Fibroblast of the aortic adventitia (primary cell): ENCODE measurements at places on chromosomes 5 and 9. TPM values are rescaled to one million over a fixed set of nuclear protein-coding genes. Genes with fewer than 3 reads are reported as not detected.
A peak's percentile ranks its signal among the peaks of the same experiment; 100 is the strongest.

DNA sequence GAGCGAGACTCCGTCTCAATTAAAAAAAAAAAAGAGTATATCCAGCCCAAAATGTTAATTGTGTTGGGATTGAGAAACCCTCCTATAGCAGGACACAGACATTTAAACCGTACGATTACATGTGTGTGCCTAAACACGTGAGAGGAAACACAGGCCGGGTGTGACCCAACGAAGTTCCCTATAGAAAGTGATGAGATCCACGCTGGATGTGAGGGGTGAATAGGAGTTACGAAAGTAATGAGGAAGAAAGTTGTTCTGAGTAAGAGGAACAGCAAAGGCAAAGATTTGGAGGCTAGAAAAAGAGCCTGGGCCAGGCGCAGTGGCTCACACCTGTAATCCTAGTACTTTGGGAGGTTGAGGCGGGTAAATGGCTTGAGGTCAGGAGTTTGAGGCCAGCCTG, 13.6 kb downstream of the NAIF1 start:
- no peak for DNase-seq

DNA sequence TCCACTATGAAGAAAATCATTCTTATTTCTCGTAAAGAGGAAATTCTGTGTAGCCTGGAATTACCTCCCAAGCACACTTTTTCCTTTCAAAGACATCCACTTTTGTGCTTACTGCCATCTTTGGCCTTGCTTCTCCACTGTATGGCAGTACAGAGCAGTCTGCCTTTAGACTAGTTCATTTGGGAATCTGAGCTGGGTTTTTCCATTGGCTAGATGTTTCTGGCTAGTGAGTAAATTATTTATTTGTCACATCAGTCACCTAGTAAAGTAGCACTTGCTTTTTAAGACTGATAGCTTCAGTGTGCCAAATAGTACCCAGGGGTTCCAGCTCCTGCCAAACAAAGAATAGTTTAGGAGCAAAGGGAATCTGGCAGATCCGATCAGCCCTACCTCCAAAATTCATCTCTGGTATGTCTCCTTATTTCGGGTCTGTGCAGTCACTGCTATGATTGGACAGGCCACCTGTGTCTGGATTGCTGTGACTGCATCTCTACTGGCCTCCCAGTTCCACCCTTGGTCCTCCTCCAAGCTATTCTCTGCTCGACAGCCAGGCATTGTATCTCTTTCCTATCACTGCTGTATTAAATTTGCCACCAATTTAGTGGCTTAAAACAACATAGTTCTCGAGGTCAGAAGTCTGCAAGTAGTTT, 97.6 kb downstream of the NUDT12 start:
- DNase-seq = no peak

- DNase-seq = no peak
These were observed 3.3 kb upstream of the ADCY2 start for GRCh38 chr5:7392693-7393024.

GRCh38 chr5:139650031-139650688, 2.0 kb downstream of the CXXC5 start:
- DNase-seq = no peak

- peak; percentile 75 for DNase-seq
These were observed at the start of gene PCDHGB2 for GRCh38 chr5:141359790-141360426. Gene PCDHGB2 (plus strand): TSS chr5:141359994. CDS start chr5:141360136, 142 bp downstream.

DNA sequence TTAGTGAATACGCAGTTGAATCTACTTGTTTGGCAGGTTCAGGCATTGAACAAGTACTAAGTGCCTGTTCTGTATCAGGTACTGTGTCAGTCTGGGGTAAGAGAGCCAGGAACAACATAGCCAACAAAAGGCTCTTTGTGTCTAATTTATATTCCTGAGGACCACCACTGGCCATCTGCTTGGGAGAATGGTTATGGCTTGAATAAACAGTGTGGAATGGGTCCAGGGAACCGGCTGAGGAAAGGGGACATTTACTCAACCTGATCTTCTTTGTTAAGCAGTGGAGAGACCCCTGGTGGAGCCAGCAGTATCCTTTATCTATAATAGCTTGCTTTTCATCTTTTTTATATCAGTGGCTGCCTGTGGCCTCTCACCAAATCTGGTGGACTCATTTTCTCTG, 38.6 kb downstream of the EXOSC2 start:
- DNase-seq = no peak

KIF4B gene
- not detected in 2 replicates for total RNA-seq
